ENCODE measurements at places on chromosomes 5 and 9. TPM values are rescaled to one million over a fixed set of nuclear protein-coding genes. Genes with fewer than 3 reads are reported as not detected.
A peak's percentile ranks its signal among the peaks of the same experiment; 100 is the strongest.

DNA sequence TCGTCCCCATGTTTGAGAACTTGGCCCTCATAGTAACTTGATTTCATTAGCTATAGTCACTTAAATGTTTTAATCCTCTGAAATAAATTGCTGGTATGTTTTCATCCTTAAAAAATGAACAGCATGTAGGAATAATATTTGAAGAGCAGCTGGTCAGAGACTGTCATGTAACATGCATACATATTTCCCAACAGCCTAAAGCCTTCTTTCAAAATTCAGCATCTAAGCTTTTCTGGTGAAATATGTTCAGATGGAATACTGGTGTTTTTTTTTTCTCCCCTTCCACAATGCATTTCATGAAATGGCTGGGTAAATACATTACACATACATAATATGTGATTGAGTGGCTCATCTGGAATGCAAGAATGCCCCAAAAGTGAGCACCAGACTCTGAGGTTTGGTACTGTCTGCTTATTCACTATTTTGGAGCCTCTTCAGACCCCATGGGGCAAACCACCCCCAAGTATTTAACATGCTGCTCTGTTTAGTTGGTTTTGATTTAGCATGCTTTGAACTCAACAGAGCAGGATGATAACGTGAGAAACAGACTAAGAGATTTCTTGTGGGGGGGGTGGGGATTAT lies 94.0 kb downstream of the SMARCA2 start:
- DNase-seq: no peak

DNA sequence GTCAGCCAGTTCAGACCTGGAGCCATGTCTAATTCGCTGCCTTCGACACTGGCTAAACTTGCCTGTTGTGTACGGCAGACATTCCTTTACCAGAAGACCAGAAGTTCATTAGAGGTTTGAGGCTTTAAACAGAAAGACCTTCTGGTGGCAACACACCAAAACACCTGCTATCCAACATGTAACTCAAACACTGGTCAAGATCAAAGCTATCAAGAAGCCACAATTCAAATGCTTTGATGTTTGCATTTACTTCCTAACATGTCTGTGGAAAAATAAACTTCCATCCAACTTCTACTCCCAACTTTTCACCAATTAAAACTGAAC lies 91.0 kb upstream of the RETREG1 start:
- no peak for DNase-seq

DNA sequence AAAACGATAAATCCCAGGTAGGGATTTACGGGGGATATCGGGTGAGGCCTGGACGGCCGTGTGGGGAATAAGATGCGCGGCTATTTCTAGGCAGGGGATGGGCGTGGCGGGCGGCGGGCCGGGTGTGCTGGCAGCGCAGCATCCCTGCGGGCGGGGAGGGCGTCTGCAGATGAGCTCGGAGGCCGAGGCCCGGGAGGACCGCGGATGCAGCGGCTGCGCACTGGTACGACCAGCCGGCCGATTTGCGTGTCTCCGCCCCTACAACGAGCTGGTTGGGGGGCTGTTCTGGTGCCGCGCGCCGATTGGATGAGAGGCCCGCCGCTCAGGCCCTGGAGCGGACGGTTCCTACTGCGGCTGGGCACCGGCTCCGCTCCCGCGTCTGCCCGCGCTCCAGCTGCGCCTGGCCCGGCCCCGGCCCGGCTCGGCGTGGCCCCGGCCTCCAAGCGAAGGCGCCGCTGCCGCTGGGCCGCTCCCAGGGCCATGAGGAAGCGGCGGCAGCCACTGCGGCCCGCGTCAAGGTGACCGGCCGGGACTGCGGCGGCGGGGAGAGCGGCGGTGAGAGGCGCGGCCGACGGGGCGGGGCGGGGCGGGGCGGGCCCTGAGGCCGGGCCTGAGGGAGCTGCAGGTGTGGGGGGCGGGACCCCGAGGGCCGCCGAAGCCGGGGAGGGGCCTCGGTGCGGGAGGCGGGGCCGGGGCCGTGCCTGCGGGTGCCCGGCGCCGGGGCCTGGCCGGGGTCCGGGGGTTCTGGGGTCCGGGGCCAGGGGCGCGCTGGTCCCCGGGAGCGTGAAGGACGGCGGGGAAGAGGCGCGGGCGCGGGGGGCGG lies at the start of gene RALGPS1:
TSS of gene RALGPS1 (plus strand) at position 325 of the 823 bp plus-strand sequence. CDS start 47,508 bp downstream, outside the sequence.
- DNase-seq: peak; percentile 88

GRCh38 chr9:31908891-31909480 lies 475.5 kb upstream of the ACO1 start:
- no peak for DNase-seq

- no peak for DNase-seq
Measured at GRCh38 chr5:14870337-14871213, 1.0 kb downstream of the ANKH start.

DNA sequence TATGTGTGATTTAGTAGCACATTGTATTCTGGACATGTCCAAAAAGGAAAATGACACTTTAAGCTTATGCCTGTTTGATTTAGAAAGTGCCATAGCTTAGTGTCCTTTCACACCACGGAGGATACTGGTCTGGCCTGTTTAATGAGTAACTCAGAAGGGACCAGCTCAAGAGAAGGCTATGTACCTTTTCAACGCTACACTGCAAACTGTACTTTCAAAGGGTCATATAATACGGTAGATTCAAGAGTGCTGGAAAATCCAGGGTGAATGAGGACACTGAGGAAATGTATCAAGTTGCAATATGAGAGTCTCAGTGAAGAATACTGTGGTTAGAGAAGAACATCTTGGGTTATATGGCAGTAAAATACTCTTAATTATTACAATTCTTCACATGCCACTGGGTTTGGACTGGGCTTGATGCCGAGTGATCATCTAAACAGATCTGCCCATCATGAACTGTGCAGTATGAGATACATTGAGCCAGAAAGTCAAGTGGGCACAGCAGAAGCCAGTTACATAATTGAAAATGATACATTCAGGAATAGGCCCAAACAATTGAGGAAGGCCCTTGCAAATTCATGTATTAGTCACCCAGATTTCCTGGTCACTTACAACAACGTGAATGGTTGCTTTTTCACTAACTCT lies 1211.5 kb upstream of the CDH9 start:
- no peak for DNase-seq

- no peak for DNase-seq
Measured at GRCh38 chr5:166746506-166746905, 1544.9 kb upstream of the WWC1 start.

- DNase-seq: no peak
Measured at GRCh38 chr5:39586185-39586584, 161.4 kb upstream of the DAB2 start.

The HAPLN1 gene
- total RNA-seq: 1.4 TPM

GRCh38 chr5:172748341-172748843 lies 22.6 kb downstream of the DUSP1 start:
- DNase-seq: no peak

The LCN1 gene
- total RNA-seq: not detected

GRCh38 chr5:66553916-66554575 lies 42.1 kb upstream of the MAST4 start:
- no peak for DNase-seq

- DNase-seq: no peak
Measured at GRCh38 chr9:98108531-98109031, 10.4 kb downstream of the TRIM14 start.

The GABRB2 gene
- 0.21 TPM for total RNA-seq

Measured in neural crest cell (in vitro differentiated cells).